Hypothalamus (tissue), 51 donors: ENCODE measurements at places on chromosomes 13 and 19.
A peak's percentile ranks its signal among the peaks of the same experiment; 100 is the strongest.

DNA sequence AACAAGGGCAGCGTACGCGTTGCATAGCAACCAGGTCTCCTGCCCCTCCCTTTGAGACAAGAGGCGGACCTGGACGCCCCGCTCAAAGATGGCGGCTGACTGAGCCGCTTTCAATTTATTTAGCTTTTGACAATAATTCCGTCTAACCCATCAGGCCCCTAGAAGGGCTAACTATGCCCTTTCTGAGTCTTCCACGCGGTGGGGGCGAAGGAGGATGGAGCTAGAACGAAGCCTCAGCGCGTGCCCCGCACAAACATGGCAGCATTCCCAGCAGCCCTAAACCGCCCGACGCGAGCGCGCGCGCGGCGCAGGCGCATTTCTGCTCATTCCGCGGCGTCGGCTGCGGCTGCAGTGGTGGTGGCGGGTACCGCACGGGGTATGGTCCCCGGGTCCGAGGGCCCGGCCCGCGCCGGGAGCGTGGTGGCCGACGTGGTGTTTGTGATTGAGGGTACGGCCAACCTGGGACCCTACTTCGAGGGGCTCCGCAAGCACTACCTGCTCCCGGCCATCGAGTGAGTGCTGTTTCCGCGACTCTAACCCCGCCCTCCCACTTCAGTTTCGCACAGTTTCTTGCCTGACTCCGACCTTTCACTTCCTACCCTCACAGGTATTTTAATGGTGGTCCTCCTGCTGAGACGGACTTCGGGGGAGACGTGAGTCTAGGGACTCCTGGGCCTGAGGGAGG is at the start of gene MED25:
MED25 (plus strand) TSS at position 326 of the 685 bp plus-strand sequence; CDS start at position 379, 53 bp downstream.
- DNase-seq: peak; percentile 86

GRCh38 chr13:111923991-111924677 is 142.8 kb upstream of the SOX1 start:
- DNase-seq: no peak

GRCh38 chr19:5354403-5354802 is 13.8 kb upstream of the PTPRS start:
- no peak for DNase-seq

- DNase-seq: no peak
Observed at GRCh38 chr19:23784274-23784673, 25.6 kb upstream of the ZNF681 start.

DNA sequence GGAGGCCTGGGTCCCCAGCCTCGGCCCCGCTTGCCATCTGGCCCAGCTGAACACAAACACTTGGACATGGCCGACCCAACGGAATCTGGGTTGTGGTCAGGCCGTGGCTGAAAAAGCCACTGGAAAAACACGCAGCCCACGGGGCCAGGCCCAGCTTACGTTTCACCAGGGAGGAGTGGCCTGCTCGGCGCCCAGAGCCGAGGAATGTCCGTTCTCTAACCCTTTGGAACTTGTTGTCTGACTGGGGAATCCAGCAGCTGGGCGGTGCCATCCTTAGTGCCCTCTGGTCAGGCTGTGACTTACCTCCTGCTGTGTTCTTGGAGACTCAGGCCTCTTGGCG is 13.8 kb downstream of the CILP2 start:
- DNase-seq: no peak

DNA sequence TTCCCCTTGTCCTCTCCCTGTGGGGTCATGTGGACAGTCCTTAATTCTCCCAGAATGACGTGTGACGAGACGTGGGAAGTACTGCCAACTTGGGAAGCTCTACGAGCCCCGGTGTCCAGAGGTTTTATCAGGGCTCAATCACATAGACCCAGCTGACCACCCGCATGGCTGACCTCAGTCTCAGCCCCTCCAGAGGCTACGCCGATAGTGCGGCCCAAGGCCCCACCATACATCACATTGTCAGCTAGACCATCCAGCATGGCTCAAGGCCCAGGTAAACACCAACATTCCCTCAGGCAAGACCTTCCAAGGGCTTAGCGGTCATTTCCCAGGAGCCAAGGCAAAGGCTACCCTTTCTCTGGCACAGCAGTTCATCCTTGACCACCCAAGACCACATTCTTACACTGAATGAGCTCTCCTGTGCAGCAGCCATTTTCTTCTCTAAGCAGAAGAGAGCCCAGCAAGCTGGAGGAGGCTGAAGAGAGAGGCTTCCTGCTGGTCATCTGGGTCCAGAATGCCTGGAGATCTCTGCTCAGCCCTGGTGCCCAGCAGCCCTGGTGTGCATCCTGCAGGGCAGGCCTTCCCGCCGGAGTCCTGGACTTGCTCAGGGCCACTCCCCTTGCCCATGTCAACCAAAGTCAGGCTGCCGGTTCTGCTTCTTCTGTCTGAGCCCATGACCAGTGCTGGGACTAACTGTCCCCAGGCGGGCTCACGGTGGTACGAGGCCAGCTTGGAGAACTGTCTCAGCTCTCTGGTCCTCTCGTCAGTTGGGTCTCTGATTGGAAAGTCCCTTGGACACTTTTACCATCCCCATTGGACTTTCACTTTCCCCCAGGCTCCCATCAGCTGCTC is 7.9 kb upstream of the F10 start:
- DNase-seq: no peak

DNA sequence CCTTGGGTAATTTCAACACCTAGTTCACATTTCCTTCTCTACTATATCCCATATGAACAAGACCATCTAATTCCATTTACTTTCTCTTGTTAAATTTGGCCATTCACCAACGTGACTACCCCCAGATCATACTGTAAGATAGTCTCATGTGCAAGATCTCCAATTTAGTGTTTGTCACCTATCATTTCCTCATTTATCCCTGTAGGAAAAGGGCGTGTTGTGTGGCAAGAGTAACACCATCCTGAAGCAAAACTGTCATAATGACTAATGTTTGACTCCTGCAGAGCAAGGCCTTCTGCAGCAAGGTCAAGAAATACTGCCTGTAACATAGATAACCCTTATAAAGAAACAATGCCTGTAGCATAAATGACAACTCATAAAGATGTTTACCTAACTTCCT is 51.3 kb downstream of the SUCLA2 start:
- DNase-seq: no peak

DNA sequence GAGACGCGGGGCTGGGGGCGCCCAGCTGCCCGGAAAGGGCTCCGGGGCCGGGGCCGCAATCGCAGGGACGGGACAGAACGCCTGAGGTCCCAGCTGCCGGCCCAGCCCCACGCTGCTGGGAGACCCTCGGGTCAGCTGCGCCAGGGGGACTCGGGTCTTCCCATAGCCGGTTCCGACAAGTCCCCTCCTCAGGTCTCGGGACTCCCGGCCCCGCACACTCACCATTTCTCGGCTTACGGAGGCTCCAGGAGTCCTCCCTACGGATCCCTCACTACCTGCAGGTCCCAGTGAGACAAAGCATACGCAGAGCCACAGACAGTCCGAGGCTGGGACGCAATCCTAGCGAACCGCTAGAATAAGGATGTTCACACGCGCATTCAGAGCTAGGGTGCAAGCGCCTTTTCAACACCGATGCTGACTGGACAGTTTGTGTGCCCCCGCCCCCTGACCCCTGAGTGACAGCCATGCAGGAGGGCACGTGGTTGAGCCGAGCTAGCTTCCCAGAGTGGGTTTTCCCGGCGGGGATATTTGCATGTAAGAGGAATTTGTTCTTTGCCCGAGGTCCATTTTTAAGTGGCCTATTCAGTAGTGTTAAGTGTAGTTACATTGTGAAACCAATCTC is 13.6 kb downstream of the ZNF490 start:
- no peak for DNase-seq

DNA sequence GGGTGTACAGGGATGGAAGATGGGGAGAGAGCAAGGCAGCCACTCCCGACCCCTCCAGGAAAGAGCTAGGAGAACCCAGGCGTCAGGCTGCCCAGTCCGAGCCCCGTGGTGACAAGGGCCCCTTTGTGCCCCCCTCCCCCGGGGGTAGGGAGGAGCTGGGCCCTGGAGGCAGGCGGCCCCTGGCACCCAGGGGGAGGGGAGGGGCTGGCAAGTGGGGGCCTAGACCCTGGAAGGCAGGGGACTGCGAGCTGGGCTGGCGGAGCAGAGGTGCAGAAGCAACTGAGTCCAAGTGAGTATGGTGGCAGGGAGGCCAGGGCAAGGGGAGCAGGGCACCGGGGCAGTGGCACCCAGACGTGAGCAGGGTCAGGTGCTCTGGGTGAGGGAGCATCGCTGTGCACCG is at the start of gene MAG:
MAG (plus strand) TSS at position 246 of the 400 bp plus-strand sequence. CDS start 3,248 bp downstream, outside the sequence.
- DNase-seq: peak; percentile 80

GRCh38 chr19:1171755-1172352 is 2.2 kb downstream of the SBNO2 start:
- DNase-seq: no peak

DNA sequence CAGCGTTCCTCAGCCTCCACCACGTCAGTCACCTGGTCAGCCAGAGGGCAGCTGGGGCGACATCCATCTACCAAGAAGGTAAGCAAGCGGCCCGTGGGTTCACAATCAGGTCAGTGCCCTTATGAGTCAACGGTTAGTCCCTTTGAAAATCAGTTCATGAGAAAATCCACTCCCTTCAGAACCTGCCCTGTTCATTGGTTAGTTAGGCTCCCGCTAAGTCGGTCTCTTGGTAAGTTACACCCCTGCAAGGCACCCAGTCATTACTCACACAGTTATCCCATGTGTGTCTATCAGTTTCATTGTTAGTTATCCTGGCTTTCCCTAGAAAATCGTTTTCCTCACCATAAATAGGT is 564 bp downstream of the SIGLECL1 start:
- no peak for DNase-seq

- no peak for DNase-seq
Observed at GRCh38 chr19:7646426-7646700, 9.5 kb downstream of the STXBP2 start.

DNA sequence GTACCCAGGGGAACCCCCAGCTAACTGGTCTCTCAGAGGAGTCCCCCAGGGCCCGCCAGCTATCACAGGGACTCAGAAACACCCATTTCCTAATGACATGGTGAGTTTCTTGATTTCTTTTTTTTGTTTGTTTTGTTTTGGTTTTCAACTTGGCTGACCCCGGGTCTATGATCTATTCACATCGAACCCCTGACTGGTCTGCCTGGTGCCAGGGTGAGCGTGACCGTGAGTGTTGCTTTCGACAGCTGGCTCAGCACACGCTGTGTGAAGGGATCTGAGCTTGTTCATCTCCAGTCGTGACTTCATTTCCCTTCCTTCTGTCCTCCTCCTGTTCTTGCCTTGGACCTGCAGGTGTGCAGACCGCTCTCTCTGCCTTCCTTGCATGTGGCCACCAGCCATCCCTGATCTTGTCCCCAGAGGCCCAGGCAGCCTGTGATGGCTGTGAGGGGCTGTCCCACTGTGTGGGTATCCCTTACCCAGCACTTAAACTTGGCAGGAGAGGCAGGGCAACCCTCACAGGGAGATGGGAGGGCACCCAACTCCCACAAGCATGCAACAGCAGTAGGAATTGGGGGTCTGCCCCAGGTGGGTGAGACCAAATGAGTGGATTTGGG is 26.2 kb downstream of the TMEM161A start:
- DNase-seq: no peak

DNA sequence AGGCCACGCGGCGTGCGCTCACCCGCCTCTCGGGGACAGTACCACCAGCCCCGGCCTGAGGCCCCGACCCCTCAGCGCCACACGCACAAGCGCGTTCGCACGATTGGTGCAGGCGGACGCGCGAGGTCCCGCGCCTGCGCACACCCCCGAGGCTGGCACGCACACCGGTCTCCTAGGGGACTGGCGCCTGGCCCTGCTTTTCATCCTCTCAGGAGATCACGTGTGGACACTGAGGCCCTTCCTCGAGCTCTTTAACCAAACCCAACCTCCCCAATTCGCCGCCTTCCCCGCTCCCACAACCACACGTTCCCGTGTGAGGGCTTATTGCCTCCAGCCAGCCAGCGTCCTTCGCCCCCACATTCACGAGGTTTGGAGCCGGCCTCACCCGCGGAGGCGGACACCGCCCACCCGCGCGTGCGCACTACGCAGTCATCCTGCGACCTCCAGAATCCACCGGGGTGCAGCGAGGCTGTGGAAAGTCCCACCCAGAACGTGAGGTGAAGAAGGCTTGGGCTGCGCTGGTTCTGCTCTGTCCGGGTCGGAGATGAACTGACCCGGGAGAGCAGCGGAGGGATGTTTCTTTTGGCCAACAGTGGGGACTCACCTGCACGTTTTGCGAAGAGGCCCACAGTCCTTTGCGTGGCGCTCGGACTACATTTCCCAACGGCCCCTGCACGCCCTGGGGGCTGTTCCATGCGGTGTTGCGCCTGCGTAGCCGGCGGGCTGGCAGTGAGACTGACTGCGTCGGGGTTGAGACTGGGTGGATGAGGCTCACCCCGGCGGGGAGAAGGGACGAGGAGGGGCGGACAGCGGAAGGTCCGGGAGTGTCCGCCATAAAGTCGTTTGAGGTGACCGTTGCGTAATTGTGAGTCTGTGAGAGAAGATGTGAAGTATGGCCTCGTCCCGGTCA is 539 bp upstream of the ZNF667 start:
- peak; percentile 90 for DNase-seq

- no peak for DNase-seq
Observed at GRCh38 chr13:110269509-110270185, 37.3 kb downstream of the COL4A1 start.

DNA sequence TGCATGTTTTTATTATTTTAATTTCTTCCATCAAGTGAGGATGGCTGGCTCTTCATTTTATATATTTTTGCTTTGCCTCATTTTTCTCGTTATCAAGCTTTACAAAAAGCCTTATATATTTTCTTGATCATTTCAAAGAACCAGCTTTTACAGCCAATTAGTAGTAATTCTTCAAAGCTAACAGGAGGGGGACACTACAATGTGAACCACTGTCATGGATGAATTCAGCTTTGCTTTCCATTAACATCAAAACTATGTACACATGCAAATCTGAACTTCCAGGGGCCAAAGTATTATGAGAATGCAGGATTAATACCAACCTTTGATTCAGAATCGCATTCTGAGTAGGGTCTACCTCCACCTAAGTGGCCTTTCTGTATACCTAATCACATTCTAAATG is 11.1 kb downstream of the UQCRFS1 start:
- no peak for DNase-seq

GRCh38 chr13:113625965-113626721 is 31.9 kb downstream of the ATP4B start:
- no peak for DNase-seq

DNA sequence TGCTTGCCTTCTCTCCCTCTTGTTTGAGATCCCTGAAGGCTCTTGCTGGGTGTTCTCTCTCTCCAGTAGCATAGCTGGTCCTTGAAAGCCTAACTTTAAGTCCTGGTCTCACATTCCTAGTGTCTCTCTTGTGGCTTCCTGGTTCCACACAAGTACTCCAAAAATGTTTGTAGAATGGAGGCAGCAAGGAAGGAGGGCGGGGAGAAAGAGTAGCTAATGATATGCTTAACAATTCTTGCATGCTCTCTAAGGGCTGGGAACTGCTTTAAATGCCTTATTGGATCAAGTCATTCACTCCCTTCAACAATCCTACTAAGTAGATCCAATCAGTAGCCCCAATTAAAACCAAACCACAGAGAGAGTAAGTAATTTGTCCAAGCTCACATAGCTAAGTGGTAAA is 357.3 kb downstream of the KLF5 start:
- DNase-seq: no peak
